ENCODE measurements at places on chromosomes 12 and 14.

DNA sequence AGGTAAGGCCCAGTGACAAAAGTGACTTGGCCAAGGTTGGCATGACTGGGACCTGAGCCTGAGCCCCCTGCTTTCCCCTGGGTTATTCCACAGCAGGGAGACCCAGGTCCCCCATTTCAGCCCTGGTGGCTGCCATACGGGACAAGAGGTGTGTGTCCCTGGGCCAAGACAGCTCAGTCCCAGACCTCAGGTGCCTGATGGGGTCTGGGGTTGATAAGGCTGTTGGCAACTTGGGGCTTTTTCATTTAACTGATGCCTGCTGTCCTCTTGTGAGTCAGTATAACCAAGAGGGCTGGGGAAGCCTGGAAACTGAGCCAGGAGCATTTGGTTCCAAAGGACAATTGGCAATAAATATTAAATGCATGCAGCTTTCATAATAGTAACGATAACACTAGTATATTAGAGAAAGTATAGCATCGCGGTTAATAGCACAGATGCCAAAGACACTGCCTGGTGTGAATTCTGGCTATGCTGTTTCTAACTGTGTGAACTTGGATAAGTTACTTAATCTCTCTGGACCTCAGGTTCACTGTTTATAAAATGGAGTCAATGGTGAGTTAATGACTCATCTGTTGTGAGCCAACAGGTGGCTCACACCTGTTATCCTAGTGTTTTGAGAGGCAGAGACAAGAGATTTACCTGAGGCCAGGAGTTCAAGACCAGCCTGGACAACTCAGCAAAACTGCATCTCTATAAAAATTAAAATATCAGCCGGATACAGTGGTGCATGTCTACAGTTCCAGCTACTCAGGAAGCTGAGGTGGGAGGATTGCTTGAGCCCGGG lies 898 bp downstream of the SDSL start:
- DNase-seq: no peak

GRCh38 chr12:59118356-59118755 lies 198.1 kb upstream of the LRIG3 start:
- no peak for DNase-seq

DNA sequence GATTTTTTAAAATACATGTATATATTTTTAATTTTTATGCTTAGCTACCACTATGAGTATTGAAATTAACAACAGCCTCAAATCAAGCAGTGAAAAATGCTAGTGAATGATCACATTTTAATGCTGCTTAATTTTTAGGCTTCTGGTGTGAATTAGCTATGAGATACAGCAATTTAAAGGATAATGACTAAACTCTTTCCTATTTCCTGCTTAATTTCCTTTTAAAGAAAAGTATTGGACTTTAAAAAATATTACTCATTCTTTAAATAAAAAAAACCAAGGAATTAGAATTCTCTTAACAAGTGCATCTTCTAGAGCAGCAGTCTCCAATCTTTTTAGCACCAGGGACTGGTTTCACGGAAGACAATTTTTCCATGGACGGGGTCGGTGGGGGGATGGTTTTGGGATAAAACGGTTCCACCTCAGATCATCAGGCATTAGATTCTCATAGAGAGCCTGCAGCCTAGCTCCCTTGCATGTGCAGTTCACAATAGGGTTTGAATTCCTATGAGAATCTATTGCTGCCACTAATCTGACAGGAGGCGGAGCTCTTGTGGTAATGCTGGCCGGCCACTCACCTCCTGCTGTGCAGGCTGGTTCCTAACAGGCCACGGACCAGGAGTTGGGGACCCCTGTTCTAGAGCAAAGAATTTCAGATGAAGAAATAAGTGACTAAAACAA lies 18.6 kb upstream of the NTN4 start:
- no peak for DNase-seq

DNA sequence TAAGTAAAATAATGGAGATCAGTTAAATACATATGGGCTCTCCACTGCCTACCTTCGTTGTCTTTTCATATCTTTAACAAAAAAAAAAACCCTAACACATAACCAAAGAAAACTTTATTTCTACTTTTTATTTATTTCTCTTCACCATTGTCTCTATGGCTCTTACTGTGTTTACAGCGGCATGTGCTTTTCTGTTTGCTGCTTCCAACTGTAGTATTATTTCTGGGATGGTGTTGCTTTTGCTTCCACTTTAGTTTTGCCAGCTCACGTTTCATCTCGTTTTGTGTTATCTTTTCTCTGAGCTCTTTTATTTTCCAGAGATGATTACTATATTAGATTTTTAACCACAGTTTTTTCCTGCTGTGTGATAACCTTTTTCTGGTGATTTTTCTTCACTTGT lies 46.1 kb downstream of the KTN1 start:
- DNase-seq: no peak

DNA sequence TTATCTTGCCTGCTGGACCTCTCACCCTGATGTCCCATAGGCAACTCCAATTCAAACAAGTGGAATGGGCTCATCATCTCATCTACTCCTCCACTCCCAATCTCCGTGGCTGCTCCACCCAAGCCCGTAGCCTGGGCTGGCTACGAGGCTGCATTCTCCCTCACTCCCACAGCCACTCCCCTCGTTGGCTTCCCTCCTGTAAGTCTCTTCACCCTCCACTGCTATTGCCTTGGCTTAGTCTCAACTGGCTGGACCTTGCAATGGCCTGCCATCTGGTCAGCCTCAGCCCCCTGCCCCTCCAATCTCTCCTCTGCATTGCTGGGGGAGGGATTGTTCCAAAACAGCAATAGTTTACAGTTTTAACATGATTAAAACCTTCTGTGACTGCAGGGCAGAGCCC lies 44.4 kb upstream of the PELI2 start:
- no peak for DNase-seq

DNA sequence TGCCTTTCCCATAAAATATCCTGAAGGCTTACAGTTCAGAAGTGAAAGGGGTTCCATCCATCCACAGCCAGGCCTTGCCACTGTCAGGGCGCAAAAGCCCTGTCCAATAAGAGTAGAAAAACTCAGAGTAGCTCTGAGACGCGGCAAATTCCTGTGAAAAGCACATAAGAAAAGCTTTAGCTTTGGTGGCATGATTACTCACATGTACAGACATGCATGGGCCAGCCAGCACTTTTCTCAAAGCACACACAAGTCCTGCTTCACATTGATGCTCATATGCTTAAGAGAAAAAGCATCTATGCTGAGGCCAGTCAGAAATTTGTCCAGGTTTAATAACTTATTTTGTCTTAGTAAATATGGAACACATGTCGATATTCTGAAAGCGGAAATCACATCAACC lies 25.5 kb downstream of the CLEC1A start:
- no peak for DNase-seq

DNA sequence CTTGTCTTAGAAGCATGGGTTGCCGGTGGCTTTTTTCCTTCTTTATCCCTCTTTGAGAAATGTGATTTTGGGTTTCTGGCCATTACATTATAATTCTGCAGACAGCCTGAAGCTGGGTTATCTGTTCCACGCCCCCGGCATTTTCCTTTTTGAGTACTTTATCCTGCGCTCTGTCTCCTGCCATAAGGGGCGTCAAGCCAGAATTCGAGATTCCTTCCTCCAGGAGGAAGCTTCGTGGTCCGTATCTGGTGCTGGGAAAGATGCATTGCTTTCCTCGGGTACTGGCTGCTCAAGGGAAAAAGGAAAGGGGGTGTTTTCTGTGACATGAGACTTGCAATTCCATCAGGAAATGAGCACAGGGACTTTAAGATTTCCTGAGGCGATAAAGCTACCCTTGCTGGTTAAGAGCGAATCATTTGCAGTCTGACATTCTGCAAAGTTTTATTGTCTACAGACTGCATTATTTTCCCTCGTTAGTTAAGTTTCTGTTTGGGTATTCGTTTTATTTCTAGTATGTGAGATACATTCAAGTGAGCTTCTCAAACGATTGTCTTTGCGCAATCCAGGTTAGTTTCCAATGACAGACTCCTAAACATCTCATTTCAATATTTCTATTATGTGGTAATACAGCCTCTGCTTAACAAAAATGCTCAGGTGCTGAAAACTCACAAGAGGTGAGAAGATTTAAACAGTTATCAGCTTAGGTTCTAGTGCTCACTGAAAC lies 694 bp downstream of the AKAP5 start:
- DNase-seq: peak; percentile 34

DNA sequence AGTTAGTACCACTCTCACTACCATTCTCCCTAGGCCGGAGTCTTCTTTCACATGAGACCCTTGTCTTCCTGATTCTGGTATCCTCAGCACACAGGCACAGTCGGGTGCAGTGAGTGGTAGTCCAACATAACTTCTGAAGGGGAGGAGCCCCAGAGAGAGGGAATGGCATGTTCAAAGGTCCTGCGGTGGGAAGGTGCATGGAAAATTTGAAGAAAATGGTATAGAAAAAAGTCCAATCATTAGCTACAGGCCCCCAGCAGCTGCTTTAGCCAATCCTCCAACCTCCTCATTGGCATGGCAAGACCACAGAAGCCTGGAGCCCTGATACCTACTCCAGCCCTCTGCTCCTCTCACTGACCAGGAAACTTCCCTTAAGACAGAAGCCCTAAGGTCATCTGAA lies 96.6 kb downstream of the ZFP36L1 start:
- DNase-seq: no peak

DNA sequence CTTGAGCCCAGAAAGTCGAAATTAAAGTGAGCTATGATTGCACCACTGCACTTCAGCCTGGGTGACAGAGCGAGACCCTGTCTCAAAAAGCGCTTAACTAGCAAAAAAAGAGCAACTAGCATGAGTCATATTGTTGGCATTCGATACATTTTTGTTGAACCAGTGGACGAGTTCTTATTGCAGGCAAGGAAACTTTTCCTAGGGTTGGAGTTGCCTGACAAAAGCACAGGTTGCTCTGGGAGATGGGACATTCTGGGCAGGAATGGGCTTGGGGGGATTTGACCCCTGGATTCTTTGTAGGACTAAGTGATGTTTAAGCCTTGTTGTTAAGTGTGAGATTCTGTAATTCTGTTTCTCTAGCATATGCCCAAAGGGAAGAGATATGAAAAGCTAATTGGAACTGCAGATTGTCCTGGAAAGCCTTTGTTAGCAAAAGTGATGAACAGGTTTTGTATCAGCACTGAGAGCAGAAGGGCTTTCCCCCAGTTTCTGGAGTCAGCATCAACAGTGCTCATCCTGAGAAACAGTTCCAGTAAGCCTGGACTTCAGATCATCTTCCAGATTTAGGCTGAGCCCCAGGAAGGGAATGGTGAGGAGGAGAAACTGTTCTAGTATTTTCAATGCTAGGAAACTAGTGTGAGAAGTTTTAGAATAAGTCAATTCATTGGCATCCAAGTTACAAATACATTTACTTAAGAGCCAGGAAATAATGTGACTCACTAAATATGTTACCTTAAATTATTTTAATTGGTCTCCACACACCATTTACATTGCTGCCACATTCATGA lies 123.1 kb downstream of the SRGAP1 start:
- DNase-seq: peak; percentile 90

GRCh38 chr12:56988207-56988739 lies 18.1 kb downstream of the ZBTB39 start:
- DNase-seq: peak; percentile 44
